ENCODE measurements at places on chromosomes 3 and 15. TPM values are rescaled to one million over a fixed set of nuclear protein-coding genes. Genes with fewer than 3 reads are reported as not detected.

Gene RPL39L
- 63.9 TPM for total RNA-seq

Gene STRIT1
- total RNA-seq: not detected

Gene THUMPD3
- 27.9 TPM for total RNA-seq

Gene C3orf18
- total RNA-seq: 7.7 TPM

Gene LTF
- not detected for total RNA-seq

Gene DLL4
- under 0.01 TPM for total RNA-seq

Gene BTLA
- not detected for total RNA-seq

Gene RPS27L
- total RNA-seq: 102 TPM

Gene ZNF860
- total RNA-seq: 0.17 TPM

Gene PDCD7
- total RNA-seq: 13.8 TPM

Gene DPP8
- 13.5 TPM for total RNA-seq

Gene MITF
- total RNA-seq: 4.6 TPM

Gene RASL12
- 8.5 TPM for total RNA-seq

Gene ST3GAL6
- total RNA-seq: 0.74 TPM

Gene TYRO3
- total RNA-seq: 3.9 TPM

Gene ATP8B4
- 0.34 TPM for total RNA-seq

Gene CDC25A
- 16.5 TPM for total RNA-seq

Gene KNL1
- 15.5 TPM for total RNA-seq

Gene CCDC33
- under 0.01 TPM for total RNA-seq

Gene SERINC4
- total RNA-seq: 0.15 TPM

Gene AMIGO3
- total RNA-seq: 0.50 TPM

Gene DAPK2
- total RNA-seq: 0.34 TPM

Gene TMEM207
- total RNA-seq: not detected

Gene RTP1
- not detected for total RNA-seq

Gene ITIH1
- total RNA-seq: not detected

Gene GLDN
- 0.30 TPM for total RNA-seq

Gene ATP13A5
- not detected for total RNA-seq

Gene AGBL1
- total RNA-seq: not detected

Gene EXD1
- not detected for total RNA-seq

Gene CHRNA5
- 1.0 TPM for total RNA-seq

Gene CCDC54
- total RNA-seq: not detected

Gene ISLR
- total RNA-seq: 16.1 TPM

Gene COL6A5
- not detected for total RNA-seq

Gene TTLL13
- total RNA-seq: not detected

Gene PRTG
- total RNA-seq: 4.2 TPM

Gene DAZL
- not detected for total RNA-seq

Gene PPP1R14D
- total RNA-seq: not detected

Gene CELSR3
- total RNA-seq: 2.7 TPM

Gene SH2D7
- total RNA-seq: not detected

Gene CASR
- not detected for total RNA-seq

Gene RHCG
- not detected for total RNA-seq

Gene POLQ
- 4.7 TPM for total RNA-seq

Gene LRRC34
- total RNA-seq: 7.1 TPM

Gene CLSTN2
- 0.15 TPM for total RNA-seq

Gene ANKRD63
- total RNA-seq: not detected

Gene EFL1
- 8.3 TPM for total RNA-seq

Gene CFAP91
- total RNA-seq: 0.50 TPM

Gene HESX1
- total RNA-seq: 1.0 TPM

Gene ERICH6
- total RNA-seq: not detected

Gene TNFSF10
- total RNA-seq: 0.45 TPM

Gene GASK1A
- total RNA-seq: 1.2 TPM

Gene A4GNT
- not detected for total RNA-seq

Gene CELF6
- not detected for total RNA-seq

Gene STRA6
- 0.17 TPM for total RNA-seq

Gene C15orf61
- 3.6 TPM for total RNA-seq

Gene ITPKA
- total RNA-seq: 15.6 TPM

Gene C2CD4A
- not detected for total RNA-seq
